Hepatic stellate cell (primary cell): ENCODE measurements at places on chromosomes 6 and 20.

GRCh38 chr20:19937218-19937617 lies 79.9 kb upstream of the NAA20 start:
- no peak for DNase-seq

DNA sequence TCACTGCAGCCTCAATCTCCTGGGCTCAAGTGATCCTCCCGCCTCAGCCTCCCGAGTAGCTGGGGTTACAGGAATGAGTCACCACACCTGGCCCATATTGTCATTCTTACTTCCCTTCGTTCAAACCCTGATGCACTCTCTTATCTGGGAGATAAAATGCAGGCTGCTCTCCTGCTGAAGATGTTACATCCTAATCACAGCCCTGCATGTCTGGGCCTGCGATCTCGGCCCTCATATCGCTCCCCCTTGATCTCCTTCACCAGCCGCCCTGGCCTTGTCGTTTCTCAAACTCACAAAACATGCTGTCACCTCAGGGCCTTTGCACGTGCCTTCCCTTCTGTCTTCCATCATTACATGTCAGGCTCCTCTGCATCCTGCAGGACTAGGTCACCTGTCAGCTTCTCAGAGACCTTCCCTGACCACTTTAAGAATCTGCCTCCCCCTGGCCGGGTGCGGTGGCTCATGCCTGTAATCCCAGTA lies 8.8 kb upstream of the C20orf203 start:
- no peak for DNase-seq

GRCh38 chr6:116392132-116393013 lies 21.6 kb downstream of the DSE start:
- no peak for DNase-seq

DNA sequence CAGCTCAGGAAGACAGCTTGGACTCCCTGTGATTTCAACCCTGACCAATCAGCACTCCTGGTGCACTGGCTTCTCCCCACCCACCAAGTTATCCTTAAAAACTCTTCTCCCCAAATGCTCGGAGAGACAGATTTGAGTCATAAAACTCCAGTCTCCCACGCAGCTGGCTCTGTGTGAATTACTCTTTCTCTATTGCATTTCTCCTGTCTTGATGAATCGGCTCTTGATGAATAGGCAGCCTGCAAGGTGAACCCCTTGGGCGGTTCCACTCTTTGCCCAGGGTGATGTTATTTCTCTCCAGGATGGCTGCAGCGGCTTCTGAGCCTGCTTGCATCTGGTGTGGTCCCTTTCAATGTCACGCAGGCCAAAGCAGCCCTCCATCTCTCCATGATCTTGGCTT lies 12.4 kb downstream of the SLC52A3 start:
- DNase-seq = no peak

- DNase-seq = no peak
Observed at GRCh38 chr6:95802978-95803377, 212.8 kb upstream of the FUT9 start.

DNA sequence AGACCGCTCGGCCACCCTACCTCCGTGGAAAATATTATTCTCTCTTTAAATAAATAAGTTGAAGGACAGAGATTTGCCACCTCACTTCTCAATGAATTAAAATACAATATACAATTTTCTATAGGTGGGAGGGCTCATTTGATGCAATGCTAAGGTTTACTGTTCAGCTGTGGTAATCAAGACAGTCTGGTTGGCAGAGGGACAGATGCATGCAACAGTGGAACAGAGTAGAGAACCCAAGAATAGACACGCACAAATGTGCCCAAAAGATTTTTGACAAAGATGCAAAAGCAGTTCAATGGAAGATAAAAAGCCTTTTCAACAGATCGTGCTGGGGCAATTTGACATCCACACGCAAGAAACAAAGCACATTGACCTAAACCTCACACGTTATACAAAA lies 145.2 kb downstream of the CEBPB start:
- DNase-seq = no peak

- DNase-seq = no peak
Observed at GRCh38 chr6:87261534-87261933, 60.9 kb upstream of the SMIM8 start.

DNA sequence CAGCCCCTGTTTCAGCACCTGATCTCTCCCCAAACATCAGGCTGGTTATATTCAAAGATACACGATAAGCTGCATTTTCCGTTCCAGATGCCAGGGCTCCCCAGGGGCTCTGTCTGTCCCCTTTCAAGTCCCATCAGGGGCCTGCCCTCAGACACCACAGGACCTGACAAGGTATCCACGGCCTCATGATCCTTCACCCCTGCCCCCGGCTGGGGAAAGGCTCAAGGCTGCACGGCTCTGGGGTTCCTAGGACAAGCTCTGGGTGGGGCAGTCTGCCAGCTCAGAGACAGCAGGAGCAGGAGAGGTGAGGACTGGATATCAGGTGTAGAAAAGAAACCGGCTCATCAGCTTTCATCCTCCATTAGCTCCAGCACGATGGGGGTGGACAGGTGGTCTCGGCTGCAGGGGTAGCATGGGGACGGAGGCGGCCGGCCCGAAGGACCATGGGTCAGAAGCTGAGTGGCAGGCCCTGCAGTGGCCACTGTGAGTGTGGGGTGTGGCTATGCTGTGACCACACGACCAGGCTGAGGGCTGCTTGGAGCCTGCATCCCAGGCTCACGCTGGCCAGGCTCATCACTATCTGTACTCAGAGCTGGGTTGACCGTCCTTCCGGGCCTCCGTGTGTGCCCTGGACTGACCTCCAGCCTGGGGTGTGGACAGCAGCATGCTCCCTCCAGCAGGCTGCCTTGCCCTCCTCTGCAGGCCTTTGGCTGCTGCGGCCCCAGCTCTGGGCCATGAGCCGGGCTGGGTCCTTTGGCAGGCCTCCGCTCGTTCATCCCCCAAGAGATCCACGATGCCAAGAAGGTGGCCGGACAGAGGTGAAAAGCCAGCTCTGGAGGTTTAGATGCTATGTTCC lies 386.2 kb downstream of the THBS2 start:
- DNase-seq = no peak

DNA sequence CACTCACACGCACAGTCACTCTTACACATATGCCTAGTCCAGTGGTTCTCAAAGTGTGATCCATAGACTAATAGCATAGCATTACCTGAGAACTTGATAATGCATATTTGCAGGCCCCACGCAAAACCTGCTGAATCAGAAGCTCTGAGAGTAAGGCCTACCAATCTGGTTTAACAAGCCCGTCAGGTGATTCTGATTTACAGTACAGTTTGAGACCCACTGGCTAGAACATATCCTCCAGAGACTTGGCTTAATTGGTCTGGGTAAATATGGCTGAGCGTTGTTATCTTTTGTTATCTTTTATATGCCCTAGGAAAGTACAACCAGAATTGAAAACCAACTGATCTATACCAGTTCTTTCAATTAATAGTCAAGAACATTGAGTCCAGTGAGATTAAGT lies 9.6 kb downstream of the TSPYL4 start:
- no peak for DNase-seq

DNA sequence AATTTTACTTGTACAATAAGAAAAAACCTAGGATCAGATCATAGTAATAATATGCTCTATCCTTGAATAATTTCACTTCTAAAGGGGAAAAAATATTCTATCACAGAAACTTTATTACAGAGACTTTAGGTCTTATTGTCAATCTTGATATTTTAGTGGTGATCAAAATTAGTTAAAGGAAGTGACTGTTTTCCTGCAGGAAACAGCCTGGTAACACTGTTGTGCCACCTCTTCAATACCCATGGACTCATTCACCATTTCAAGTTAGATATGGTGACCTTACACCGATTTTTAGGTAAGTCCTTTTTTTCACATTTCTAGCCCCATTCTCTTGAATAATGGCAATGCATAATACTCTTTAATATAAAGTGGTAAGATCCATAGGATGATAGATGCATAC lies 99.2 kb downstream of the MTFR2 start:
- no peak for DNase-seq

- DNase-seq = no peak
Observed at GRCh38 chr6:138500045-138500665, 861 bp upstream of the NHSL1 start.
